Activated CD8-positive, alpha-beta memory T cell treated with anti-CD3 and anti-CD28 coated beads for 1 hour (primary cell): ENCODE measurements at places on chromosomes 7 and 10.

GRCh38 chr10:84375011-84375410 lies 46.6 kb downstream of the CCSER2 start:
- peak; percentile 11 for DNase-seq

GRCh38 chr10:1624240-1624639 lies 113.1 kb downstream of the ADARB2 start:
- DNase-seq: no peak

- no peak for DNase-seq
Measured at GRCh38 chr10:124522933-124523871, 61.6 kb downstream of the LHPP start.

GRCh38 chr7:74475243-74475986 lies 21.7 kb downstream of the GTF2IRD1 start:
- no peak for DNase-seq

DNA sequence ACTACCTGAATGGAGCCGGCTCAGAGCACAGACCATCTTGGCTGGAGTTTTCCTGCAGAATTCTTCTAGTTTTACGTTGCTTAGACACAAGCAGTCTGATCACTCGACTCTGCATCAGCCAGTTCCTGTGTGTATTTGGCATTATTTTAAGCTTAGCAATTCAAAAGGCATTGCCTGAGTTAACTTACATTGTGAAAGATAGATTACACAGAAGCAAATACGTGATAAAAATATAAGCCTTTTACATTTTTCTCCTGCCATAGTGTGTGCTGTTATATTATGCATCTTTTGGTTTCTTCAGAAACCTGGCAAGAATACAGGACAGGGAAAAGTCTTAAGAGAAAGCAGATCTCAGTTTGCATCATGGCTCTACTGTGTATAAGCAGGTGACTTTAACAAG lies 98.1 kb downstream of the LRRC4 start:
- DNase-seq: no peak

DNA sequence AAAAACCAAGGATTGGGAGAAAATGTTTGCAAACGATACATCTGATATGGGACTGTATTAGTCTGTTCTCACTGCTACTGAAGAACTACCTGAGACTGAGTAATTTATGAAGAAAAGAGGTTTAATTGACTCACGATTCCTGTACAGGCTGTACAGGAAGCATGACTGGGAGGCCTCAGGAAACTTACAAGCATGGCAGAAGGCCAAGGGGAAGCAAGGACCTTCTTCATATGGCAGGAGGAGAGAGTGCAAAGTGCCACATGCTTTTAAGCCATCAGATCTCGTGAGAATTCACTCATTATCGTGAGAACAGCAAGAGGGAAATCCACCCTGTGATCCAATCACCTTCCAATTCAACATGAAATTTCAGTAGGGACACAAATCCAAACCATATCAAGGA lies 11.0 kb downstream of the ZNF713 start:
- DNase-seq: no peak

DNA sequence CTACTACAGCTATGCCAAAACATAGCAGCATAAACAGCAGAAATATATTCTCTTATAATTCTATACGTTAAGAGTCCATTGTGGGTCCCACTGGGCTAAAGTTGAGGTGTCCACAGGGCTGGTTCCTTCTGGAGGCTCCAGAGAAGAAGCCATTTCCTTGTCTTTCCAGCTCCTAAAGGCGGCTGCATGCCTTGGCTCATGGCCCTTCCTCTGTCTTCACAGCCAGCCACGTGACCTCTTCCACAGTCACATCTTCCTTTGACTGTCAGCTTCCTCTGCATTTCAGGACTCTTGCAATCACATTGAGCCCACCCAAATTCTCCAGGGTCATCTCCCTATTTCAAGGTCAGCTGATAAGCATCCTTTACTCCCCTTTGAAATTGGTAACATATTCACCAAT lies 17.2 kb downstream of the NACAD start:
- DNase-seq: no peak

- no peak for DNase-seq
Measured at GRCh38 chr10:34514290-34514689, 300.8 kb downstream of the PARD3 start.
